CD4-positive, alpha-beta T cell treated with Interleukin-6 for 4 hours (primary cell): ENCODE measurements at places on chromosomes 5 and 9.

DNA sequence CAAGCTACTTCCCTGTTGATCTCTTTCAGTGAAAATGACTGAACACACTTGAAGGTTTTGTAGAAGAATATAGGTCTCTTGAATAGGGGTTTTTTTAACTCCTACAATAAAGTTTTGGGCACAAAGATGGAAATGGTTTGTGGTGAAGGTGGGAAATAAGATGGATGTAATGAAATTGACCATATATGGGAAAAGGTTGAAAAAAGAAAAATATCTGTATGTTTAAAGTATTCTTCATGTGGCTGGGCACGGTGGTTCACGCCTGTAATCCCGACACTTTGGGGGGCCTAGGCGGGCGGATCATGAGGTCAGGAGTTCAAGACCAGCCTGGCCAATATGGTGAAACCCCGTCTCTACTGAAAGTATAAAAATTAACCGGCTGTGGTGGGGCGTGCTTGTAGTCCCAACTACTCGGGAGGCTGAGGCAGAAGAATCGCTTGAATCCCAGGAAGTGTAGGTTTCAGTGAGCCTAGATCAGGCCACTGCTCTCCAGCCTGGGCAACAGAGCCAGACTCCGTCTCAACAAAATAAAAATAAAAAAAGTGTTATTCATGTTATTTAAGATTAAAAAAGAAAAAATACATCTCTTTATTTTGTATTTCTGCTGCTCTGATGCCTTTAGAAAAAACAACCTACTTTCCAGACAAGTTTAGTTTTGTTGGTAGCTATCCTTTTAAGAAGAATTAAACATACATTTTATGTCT is 2.2 kb downstream of the RBM27 start:
- DNase-seq: no peak

DNA sequence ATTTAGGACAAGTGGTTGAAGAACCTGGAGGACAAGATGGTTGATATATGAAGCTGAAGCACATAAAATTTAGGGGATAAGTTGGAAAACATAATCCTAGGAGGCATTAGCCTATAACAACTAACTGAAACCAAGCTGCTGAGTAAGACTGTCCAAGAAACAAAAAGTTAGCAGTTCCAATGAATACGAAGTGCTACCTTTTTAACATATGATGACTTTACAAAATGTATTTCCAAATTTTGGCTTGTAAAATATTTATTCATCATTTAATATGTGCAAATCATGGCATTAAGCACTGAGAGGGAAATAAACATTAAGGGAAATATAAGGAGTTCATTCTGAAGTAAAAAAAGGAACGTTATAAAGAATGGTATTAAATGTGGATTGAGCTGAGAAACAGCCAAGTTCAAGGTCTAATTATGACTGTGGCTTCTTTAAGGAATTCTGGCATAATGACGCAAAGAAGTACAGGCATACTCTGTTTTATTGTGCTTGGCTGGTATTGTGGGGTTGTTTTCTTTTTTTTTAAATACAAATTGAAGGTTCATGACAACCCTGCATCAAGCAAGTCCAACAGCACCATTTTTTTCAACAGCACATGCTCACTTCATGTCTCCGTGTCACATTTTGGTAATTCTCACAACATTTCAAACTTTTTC is 7.7 kb downstream of the RAPGEF6 start:
- no peak for DNase-seq

DNA sequence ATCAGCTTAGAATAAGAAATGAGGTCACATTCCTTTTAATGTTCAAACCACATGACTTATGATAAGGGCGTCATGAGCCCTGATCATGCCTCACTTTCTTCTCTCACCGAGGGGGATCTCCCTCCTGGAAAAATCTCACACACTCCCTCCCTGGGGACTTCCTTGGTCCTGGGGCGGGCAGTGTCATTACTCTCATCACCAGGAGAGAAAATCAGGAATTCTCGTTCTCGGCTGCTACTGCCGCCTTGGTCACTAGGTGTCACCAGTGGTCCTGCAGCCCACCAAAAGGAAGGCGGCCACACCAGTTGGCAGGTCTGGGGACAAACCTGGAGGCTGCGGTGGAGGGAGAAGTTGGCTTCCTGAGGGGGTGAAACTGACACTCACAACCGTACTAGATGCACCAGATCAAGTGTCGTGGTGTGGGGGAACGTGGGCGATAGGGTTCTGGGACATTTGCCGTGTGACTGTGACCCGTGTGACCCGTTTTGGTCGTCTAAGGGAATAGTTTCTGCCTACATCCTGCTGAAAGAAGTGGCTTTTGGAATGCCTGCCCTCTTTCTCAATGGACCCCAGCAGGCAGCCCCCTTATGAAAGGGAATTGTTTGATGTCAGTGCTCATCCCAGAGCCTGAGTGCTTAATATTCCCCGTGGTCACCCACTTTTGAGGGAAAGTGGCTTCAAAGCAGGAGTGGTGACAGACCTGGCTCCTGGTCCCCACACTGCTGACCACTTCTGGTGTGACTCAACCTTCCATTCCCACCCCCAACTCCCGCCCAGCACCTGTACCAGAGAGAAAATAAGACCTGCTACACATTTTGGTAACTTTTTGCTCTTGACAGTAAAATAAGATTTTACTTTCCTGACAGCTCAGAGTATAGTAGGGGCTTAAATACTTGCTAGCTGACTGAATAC is 63.2 kb downstream of the ACER2 start:
- DNase-seq: peak; percentile 45

- no peak for DNase-seq
These were observed 42.8 kb upstream of the PITX1 start for GRCh38 chr5:135076801-135077200.

DNA sequence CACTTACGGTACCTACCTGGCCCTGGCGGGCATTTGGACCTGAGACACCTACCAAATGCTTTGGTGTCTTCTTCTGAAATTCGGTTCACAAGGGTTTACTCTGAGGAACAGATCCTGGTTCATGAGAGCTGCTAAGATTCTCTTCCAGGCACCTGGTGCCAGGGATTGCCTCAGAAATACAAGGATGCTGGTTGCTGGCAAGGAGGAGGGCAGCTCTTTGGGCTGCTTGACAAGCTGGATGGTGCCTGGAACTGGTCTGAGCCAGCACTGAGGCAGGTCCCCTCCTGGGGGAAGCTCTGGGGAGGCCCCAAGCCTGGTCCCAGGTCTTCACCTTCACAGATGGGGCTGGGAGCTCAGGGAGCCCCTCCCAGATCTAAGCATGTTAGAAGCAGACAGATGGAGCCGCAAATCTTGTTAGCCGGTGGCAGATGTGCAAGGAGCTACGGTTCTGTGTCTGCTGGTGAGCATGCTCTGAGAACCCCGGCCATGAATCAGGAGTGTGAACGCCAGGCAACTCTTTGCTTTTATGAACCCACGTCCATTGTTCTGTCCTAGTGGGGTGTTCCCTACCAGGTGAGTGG is 16.3 kb downstream of the FABP6 start:
- no peak for DNase-seq
